ENCODE measurements at places on chromosomes 7 and 10.

DNA sequence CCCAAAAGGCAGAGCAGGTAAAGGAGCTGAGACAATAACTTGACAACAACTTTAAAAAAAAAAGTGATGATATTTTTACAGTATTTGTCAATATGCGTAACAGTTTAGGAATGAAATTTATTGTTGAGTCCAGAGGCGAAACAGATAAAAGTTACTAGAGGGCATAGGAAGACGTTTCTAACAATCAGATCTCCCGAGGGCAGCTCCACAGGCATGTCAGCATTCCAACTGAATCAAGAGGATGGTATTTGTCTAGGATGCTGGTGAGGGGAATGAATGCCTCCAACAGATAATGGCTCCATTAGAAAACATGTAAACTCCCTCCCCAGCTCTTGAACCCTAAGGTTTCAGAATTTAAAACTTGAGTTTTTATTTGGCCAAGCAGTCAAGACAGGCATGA lies 733.9 kb upstream of the SORCS1 start:
- no peak for DNase-seq

- DNase-seq: no peak
Observed at GRCh38 chr10:44993922-44994751, 6.6 kb upstream of the ZNF22 start.

GRCh38 chr10:33621101-33621500 lies 286.6 kb upstream of the NRP1 start:
- no peak for DNase-seq

DNA sequence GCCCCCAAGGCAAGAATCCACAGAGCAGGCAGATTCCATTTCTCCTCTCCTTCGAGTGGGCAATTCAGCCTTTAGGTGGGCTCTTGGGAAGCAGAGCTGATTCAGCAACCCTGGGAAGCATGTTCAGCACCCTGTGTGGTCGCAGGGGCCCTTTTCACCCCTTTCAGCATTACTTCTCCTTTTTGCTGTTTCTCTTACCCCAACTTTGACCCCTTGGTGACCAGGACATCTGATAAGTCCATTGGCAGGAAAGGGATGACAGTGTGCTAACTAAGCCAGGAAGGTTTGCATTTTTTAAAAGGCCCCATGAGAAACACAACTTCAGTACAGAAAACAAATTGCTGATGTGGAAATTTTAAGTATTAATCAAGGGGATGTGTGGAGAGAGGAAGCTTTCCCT lies 283.7 kb upstream of the NRP1 start:
- DNase-seq: no peak

GRCh38 chr7:69885431-69885830 lies 287.2 kb downstream of the AUTS2 start:
- DNase-seq: no peak

DNA sequence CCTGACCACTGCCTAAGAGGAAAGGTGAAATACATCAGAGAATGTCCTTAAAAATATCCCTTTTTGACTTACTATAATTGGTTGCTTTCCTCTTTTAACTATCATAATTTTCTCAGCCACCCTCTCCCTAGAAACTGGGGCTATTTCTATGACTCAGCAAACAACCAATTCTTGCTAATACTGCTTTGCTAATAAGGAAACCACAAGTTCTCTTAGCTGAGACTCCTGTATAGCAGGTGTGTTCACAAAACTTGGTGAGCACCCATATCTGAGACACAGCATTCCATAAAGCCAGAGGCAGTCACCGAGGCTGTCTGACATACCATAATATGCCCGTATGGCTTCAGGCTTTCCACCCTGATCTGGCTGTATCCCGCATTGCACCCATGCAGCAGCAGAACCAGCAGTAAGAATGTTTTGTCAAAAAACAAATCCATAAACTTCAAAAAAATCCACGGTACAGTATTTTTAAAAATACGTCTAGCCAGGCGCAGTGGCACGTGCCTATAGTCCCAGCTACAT lies 191.7 kb upstream of the C7orf33 start:
- no peak for DNase-seq

- no peak for DNase-seq
Observed at GRCh38 chr7:10707519-10707918, 266.2 kb upstream of the PHF14 start.

- DNase-seq: no peak
Observed at GRCh38 chr7:129443612-129444011, 9.4 kb downstream of the STRIP2 start.

GRCh38 chr10:78134773-78135306 lies 101.2 kb downstream of the RPS24 start:
- DNase-seq: no peak

DNA sequence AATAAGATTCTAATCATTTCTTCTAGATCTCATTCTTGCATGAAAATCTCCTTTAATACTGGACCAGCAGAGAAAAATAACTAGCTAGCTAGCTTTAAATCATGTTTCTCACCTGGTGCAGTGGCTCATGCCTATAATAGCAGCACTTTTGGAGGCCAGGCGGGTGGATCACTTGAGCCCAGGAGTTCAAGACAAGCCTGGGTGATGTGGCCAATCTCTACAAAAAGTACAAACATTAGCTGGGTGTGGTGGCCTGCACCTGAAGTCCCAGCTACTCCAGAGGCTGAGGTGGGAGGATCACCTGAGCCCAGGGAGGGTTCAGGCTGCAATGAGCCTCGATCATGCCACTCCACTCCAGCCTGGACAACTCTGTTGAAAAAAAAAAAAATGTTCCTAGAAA lies 99.2 kb downstream of the BAMBI start:
- no peak for DNase-seq

- no peak for DNase-seq
Observed at GRCh38 chr10:26557641-26558014, 119.5 kb downstream of the APBB1IP start.

- no peak for DNase-seq
Observed at GRCh38 chr10:120570418-120570817, 113.4 kb downstream of the PLPP4 start.

DNA sequence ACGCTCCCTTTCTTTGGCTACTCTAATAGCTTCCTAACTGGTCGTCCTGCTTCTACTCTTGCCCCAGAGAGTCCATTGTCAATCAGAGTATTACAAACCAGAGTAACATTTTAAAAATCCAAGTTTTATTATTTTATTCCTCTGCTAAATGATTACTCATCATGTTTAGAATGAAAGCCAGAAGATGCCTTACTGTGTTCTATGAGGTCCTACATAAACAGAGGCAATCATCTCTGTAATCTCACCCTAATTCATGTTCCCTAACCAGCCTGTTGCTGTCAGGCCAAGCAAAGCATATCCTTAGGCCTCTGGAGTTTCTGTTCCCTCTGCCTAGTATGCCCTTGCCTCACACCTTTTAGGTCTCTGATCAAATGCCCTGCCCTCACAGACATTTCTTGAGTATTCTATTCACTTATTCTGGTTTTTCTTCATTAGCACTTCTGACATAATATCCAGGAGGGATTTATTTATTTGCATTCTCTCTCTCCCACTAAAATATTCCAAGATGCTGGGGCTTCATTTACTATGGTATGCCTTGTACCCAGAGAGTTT lies 497.5 kb downstream of the PHTF2 start:
- DNase-seq: no peak

GRCh38 chr10:80739328-80739727 lies 201.6 kb downstream of the SH2D4B start:
- no peak for DNase-seq

GRCh38 chr7:70779321-70779720 lies 352.6 kb upstream of the GALNT17 start:
- no peak for DNase-seq

DNA sequence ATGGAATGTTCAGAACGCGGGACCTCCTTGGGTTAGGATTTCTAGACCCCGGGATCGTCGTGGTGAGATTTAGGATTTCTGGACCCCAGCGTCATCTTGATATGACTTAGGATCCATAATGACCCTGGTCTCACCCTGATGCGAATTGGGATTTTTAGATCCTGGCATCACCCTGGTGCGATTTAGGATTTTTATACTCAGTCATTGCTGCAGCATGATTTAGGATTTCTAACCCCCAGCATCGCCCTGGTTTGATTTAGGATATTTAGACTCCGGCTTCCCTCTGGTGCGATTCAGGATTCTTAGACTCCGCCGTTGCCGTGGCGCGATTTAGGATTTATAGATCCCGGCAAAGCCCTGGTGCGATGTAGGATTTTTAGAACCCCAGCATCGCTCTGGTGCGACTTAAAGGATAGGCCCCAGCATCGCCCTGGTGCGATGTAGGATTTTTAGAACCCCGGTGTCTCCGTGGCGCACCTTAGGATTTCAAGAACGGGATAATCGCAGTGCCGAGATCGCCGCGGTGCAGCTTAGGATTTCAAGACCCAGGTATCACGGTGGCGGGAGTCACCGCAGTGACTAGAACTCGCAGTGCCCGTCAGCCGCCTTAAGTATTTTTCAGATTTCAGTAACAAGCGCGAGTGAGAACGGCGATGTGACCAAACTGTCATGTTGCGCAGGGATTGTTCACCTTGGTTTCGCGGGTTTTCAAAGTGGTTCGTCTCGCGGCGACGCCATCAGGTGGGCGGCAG lies 814 bp downstream of the MEST start:
- no peak for DNase-seq

DNA sequence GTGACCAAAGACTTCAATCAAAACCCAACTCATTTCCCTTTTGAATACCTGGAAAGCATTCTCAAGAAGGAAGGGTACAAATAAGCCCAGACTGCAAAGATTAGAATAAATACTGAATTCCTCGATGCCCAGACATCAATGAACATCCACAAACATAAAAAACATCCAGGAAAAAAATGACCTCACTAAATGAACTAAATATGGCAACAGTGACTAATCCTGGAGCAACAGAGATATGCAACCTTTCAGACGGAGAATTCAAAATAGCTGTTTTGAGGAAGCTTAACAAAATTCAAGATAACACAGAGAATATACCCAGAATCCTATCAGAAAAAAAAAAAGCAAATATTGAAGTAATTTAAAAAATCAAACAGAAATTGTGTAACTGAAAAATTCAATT lies 43.2 kb downstream of the PCLO start:
- DNase-seq: no peak

- DNase-seq: no peak
Observed at GRCh38 chr10:106519376-106520030, 645.0 kb downstream of the SORCS1 start.

DNA sequence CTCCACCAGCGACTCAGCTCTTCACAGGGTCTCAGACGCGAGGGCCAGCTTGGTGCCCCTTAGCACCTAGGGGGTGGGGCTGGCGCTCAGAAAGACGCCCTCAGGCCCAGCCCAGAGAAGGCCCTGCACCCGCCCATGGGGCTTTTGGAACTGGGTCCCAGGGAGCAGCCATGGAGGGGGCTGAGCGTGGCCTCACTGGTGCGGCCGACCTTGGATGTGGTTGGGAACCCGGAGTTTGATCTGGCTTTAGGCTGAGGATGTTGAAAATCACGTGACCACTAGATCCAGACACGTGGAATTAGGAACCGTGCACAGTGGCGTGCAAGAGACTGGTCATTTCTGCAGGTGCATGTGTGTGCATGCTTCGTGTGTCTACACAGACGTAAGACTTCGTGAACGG lies 185.4 kb downstream of the DNAJB6 start:
- DNase-seq: no peak

DNA sequence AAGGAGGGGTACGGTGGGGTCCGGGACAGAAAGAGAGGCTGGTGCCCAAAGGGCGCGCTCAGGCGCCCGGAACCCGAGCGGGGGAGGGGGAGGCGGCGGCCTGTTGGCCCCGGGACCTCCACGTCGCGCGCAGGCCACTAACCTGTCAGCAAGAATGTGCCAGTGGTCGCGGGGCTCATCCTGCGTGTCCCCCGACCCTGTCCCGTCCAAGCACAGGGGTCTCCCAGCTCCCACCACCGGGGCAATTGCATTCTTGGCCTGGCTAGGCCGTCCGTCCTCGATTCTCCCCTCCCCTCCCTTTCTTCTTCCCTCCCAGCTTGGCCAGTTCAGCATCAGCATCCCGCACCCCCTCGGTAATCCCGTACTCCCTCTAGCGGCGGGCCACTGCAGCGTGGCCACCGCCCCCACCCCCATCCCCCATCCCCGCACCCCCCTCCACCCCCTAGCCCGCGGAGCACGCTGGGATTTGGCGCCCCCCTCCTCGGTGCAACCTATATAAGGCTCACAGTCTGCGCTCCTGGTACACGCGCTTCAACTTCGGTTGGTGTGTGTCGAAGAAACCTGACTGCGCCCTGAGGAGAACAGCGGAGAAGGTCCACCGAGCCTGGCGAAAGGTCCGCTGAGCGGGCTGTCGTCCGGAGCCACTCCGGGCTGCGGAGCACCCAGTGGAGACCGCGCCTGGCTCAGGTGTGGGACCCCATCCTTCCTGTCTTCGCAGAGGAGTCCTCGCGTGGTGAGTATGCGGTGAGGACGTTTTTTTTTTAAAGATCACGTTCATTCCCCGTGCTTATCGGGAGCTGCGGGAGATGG lies at the start of gene SGCE:
Gene SGCE, minus strand, starts transcription at position 286 of the 810 bp plus-strand sequence. Its CDS starts 35 bp downstream, at position 251.
- no peak for DNase-seq

DNA sequence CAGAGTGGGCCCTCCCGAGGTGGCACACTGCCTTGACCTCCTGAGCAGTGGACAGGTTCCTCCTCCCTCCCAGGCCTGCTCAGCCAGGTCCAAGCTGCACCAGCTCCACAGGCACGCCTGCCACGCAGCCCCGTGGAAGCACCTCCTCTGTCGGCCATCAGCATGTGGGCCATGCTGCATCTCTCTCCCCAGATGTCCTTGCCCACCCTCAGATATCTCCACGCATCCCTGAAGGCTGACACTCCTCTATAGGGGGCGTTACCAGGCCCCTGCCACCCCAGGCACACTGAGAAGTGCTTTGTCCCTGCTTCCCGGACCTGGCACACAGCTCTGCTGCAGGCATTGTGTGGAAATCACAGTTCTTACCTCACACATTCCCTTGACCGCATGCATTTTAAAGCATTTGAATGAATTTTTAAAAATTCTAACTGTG lies 598.5 kb downstream of the SDK1 start:
- DNase-seq: no peak

GRCh38 chr10:21372651-21373410 lies 152.7 kb downstream of the SKIDA1 start:
- no peak for DNase-seq

- no peak for DNase-seq
Observed at GRCh38 chr7:33790746-33791145, 114.6 kb upstream of the BMPER start.

GRCh38 chr10:79102498-79102874 lies 33.7 kb downstream of the ZMIZ1 start:
- no peak for DNase-seq

GRCh38 chr10:87961314-87961713 lies 97.9 kb downstream of the PTEN start:
- no peak for DNase-seq

- DNase-seq: no peak
Observed at GRCh38 chr7:128835231-128835751, 5.1 kb downstream of the FLNC start.

GRCh38 chr10:104434601-104435000 lies 81.0 kb downstream of the CFAP58 start:
- no peak for DNase-seq

GRCh38 chr10:930625-931325 lies 730 bp downstream of the LARP4B start:
- DNase-seq: no peak

GRCh38 chr10:25465582-25466372 lies 291.0 kb downstream of the GPR158 start:
- DNase-seq: no peak

GRCh38 chr10:13949844-13950542 lies 363.2 kb downstream of the PRPF18 start:
- no peak for DNase-seq

Data from stimulated activated CD8-positive, alpha-beta memory T cell treated with anti-CD3 and anti-CD28 coated beads, Interleukin-15, amount 100 ng/mL, for 48 hours (primary cell).